ENCODE measurements at places on chromosomes 1 and 21.

- no peak for DNase-seq
Observed at GRCh38 chr1:218421531-218421930, 76.4 kb downstream of the TGFB2 start.

- DNase-seq, result no peak
Observed at GRCh38 chr1:165235777-165236291, 120.7 kb downstream of the LMX1A start.

- no peak for DNase-seq
Observed at GRCh38 chr1:158186180-158186579, 5.5 kb downstream of the CD1D start.

- no peak for DNase-seq
Observed at GRCh38 chr1:33497410-33497809, 25.0 kb downstream of the ZSCAN20 start.

All from stimulated activated CD8-positive, alpha-beta memory T cell treated with anti-CD3 and anti-CD28 coated beads, Interleukin-7, amount 100 ng/mL, for 48 hours (primary cell).